Left ventricle myocardium inferior (tissue), 1 donor: ENCODE measurements at places on chromosomes 4 and X. TPM values are rescaled to one million over a fixed set of nuclear protein-coding genes. Genes with fewer than 3 reads are reported as not detected.

The COL25A1 gene
- total RNA-seq, result 0.77 TPM

The BMP2K gene
- 16.2 TPM for total RNA-seq

DNA sequence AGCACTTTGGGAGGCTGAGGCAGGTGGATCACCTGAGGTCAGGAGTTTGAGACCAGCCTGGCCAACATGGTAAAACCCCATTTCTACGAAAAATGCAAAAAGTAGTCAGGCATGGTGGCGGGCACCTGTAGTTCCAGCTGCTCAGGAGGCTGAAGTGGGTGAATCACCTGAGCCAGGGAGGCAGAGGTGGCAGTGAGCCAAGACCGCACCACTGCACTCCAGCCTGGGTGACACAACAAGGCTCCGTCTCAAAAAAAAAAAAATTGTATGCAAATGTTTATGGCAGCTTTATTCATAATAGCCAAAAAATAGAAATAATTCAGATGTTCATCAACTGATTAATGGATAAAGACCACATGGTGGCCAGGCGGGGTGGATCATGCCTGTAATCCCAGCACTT, 9.8 kb upstream of the NOCT start:
- no peak for DNase-seq

GRCh38 chr4:3532751-3533422, 665 bp upstream of the LRPAP1 start:
- no peak for DNase-seq

DNA sequence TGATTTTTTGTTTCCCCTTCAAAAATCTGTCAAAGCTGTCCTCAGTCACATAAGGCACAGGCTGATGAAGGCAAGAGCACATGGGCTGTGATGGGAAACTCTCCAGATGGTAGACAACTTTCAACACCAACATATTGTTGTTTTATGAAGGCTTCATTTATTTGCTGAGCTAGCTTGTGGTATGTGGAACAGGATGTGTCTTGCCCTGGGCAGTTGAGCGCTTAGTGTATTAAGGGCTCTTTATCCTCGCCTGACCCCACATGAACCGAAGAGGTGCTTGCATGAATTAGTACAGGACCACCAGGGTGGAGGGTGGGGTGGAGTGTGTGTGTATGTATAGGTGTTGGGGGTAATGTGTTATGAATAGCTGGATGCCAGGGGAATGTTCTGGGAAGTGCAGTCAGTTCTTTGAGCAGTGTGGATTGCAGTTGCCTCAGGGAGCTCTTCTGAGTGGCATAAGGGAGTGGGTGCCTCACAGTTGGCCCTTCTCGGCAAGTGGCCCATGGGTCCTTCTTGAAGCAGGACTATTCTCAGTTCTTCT, 103.1 kb downstream of the PHEX start:
- no peak for DNase-seq

GRCh38 chrX:77918568-77918967, 8.1 kb downstream of the ATP7A start:
- no peak for DNase-seq

- DNase-seq, result no peak
Measured at GRCh38 chr4:56684320-56685050, 3.4 kb upstream of the HOPX start.

DNA sequence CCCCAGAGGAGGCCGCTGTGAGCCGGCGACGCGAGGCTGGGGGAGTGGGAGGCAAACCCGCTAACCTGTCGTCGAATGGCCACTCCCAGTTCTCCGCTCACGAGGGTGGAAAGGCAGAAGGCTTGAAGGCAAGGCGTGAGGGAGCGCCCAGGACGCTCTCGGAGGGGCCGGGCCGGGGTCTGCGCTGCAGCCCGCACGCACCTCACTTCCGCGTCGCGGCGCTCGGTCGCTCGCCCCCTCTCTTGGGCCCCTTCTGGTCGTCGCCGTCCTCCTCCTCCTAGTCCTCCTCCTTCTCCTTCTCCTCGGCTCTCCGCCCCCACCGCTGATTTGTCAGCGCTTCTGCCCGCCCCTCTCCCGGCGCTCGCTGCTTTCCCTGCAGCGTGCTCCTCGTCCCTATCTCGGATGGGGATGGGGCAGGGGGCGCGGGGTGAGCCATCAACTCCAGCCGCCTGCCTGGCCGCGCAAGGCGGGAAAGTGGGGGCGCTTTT, at the start of gene SNCA:
Gene SNCA, minus strand, starts transcription at position 265 of the 488 bp plus-strand sequence. CDS start 1,494 bp downstream, outside the sequence.
- peak; percentile 49 for DNase-seq

The MAOA gene
- 113 TPM for total RNA-seq
